ENCODE measurements at places on chromosomes 7 and 10.

DNA sequence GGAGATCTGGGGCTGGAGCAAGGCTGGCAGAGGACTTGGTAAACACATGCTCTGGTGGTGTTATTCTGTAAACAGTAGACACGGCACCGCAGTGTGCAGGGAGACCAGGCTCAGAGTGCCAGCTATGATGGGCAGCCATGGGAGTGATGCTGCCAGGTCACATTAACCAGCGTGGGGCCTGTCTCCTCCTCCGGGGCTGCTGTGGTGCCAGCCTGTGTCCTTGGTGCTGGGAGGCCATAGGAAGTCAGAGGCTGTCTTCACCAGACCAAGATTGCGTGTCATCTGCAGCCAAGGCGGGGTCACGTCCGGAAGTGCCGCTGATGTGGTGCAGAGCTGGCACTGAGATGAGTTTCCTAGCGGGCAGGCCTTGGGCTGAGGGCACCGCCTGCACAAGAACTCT is 236.0 kb downstream of the GLRX3 start:
- no peak for DNase-seq

DNA sequence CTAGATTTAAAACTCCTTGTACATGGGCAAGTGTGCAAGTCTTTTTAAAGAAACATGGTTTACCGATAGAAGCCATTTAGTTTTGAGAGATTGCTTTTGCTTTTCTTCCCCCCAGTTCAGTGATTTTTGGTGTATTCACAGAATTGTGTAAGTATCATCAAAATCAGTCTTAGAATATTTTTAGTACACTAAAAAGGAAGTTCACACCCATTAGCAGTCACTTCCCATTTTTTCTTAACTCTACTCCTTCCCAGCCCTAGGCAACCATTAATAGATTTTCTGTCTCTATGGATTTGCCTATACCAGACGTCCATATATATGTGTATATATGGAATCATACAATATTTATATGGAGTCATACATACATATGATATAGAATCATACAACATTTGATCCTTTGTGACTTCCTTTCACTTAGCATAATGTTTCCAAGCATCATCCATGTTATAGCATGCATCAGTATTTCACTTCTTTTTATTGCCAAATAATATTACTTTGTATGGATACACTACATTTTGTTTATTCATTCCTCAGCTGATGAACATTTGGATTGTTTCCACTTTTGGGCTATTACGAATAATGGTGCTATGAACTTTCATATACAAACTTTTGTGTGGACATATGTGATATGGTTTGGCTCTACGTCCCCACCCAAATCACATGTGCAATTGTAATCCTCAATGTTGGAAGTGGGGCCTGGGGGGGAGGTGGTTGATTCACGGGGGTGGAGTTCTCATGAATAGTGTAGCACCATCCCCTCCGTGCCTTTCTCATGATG is 16.5 kb upstream of the ARL4A start:
- no peak for DNase-seq

DNA sequence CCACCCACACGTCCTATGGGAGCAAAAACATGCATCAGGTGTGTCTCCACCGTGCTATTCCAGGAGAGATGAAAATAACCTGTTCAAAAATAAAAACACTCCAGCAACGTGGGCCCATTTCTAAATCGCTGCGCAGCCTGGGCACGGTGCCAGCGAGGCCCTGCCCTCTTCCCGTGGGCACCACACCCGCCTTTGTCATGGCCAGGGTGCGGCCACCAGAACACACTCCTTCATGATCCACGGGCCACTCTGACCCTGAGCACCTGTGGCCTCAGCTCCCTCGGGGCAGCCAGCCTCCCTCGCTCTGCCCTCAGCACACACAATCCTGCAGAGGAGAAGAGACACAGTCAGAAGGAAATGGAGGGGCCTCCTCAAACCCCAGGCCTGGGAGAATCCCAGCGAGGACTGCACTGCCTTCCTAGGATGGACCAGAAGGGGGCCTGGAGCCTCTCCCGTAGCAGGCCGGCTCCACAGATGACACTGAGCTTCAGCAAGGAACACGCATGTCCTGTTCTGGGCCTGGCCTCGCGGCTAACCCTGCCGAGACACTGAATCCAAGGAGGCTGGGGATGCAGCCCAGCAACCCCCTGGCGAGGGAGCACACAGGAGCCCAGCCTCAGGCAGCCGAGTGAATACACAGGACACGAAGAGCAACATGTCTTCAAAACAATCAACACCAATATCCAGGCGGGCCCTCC is 169.0 kb downstream of the MAD1L1 start:
- no peak for DNase-seq

- no peak for DNase-seq
Observed at GRCh38 chr10:124496150-124496549, 34.5 kb downstream of the LHPP start.

- no peak for DNase-seq
Observed at GRCh38 chr10:50373821-50374501, 122.6 kb upstream of the ASAH2 start.

GRCh38 chr7:155776606-155777005 is 35.7 kb downstream of the SHH start:
- DNase-seq, result no peak

DNA sequence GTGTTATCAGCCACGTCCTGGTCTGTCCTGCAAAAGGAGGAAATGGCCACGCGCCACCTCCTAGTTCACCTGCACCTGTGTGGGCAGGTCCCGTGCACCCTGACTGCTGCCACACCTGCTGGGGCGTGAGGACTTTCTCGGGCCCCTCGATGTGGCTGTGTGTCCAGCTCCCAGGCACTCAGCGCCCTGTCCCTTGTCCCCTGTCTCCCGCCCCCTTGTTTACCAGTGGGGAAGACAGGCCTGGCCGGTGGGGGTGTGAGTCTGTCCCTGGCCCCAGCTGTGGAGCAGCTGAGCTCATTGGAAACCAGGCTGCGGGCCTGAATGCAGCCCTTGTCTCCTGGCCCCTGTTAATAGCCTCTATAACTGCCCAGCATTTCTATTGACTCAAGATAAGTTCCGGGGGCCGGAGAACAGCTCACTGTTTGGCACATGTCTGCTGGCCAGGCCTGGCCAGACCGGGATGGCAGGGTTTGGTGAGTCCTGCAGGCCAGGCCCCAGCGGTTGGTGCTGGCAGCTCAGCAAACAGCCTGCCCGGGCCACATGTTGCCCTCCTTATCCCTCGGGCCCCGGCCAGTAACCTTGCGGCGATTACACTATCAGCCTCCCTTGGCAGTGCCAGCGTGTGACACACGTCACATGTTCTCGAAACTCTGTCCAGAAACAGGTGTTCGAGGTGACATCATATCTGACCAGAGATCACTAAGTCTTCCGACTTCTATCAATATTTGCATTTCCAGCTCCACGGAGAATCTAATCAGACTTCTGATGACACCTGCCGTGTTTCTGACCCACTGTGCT is 52.1 kb downstream of the FOXL3 start:
- DNase-seq, result no peak

DNA sequence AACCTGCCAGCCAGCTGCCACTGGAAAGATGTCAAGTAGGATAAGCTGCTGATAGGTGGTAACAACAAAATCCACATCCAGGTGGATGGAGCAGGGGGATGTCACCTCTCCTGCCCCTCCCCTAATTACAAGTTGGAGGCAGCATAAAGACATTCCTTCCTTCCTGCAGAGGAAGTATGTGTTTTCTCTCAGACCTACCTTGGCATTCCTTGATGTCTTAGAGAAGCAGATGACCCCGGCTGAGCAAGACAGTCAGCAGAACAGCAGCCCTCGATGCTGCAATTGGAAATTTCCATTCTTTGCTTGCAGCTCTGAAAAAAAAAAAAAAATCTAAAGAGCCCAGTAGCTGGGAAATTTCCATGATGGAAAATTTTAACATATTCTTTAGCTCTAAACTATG is 137.5 kb upstream of the MKLN1 start:
- DNase-seq, result no peak

DNA sequence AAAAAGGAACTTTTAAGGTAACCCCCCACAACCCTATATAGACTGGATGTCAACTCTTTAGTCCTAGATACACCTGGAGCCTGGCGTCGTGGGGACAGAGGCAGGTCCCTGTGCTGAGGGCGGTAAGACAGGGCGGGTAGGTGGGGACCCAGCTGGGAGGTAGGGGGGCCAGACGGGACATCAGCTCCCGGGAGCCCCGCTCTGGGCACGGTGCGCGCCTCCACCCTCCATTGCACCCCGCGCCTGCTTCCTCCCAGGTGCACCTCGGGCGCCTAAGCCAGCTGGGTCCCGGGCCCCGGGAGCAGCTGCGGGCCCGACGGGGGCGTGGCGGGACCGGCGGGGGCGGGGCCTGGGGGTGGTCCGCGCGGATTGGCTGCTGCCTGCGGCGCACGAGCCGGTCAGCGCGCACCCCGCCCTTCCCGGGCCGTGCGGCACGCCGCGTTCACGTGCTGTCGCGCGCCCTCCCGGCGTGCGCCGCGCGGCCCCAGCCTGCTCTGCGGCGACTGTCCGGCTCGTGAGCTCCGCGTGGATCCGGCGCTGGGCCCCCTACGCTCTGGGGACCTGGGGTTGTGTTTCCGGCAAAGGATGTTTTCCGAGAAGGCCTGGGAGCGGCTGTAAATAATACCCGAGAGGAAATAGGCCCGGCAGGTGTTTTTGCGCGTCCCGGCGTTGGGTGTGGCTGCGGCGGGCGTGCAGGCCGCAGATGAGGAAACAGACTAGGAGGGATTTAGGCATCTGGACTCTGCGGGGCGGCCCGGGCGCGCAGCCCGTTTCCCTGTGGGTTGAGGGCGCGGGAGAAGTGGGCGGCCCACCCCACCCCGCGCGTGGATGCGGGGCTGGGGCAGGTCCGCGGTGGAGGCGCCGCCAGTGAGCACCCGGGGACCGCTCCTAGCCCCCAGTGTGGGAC is 39.1 kb upstream of the PFKFB3 start:
- no peak for DNase-seq

GRCh38 chr10:7561985-7562384 is 104.8 kb downstream of the ITIH5 start:
- no peak for DNase-seq

DNA sequence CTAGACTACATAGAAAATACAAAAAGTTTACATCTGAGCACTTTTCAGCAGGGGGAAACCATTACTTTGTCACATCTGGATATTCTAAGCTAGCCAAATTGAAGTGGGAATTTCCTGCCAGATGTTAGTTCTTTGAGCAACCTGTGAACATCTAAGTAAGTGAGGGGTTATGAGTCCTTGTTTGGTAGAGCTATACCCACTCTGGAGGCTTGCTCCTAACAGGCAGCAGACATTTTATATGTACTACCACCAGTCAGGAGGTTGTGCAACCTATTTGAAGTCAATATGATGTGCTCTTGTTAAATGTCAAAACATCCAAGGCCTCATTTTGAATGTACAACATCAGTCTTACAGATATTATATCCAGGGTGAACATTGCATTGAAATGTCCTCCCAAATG is 143.3 kb upstream of the KAT6B start:
- no peak for DNase-seq

Measured in amniotic stem cell (primary cell).